ENCODE measurements at places on chromosomes 7 and 10.

GRCh38 chr10:84563355-84563754 lies 235.0 kb downstream of the CCSER2 start:
- no peak for DNase-seq

DNA sequence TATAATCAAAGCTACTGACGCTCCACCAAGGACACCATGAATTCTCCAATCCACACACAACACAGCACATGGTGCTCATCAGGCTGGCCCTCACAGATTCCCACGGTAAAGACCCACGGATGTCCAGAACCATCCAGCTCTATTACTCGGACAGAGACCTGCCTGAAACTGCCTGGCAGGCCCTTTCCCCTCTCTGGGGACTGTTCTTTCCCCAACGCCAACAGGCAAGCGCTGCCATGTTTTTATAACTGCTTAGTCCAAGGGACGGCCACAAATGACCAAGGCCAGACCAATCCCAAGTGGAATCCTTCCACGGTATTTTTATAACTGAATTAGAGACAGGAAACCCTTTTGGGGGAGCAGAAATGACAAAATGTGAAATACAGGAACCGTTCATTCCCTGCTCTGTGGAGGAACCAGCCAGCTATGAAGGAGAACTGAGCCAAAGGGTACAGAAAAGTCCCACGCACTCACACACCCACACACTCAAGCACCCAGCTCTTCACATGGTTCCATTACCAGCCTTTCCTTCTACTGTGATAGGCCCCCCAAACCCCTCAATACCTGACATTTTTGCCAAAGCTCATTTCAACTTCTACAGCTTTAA lies 4.1 kb downstream of the PIP4K2A start:
- DNase-seq: peak; percentile 14

- DNase-seq: no peak
These were observed 27.1 kb downstream of the SKIDA1 start for GRCh38 chr10:21498377-21498776.

GRCh38 chr10:14604181-14605142 lies 170.2 kb downstream of the FAM107B start:
- DNase-seq: peak; percentile 74

DNA sequence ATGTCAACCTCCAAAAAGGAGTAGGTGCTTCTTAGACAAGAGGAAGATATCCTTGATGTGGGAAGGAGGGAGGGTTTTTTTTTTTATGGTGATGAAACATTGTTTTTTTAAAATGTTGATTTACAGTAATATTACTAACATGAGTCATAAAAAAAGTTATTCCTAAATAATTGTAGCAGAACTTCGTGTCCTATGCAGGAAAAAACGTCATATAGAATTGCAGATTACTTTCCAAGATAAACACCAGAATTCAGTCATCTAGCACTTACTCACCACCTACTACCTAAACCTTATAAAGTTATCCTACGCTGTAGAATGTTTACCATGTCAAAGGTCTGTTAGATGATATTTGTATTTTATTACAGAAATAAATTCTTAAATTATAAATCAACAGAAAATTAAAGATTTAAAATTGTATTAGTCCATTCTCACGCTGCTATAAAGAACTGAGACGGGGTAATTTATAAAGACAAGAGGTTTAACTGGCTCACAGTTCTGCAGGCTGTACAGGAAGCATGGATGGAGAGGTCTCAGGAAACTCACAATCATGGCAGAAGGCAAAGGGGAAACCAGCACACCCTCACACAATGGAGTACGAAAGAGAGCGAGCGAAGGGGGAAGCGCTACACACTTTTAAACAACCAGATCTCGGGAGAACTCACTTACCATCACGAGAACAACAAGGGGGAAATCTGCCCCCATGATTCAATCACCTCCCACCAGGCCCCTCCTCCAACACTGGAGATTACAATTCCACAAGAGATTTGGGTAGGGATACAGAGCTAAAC lies 105.2 kb upstream of the NEBL start:
- DNase-seq: no peak

- no peak for DNase-seq
These were observed 124.5 kb downstream of the TMEM168 start for GRCh38 chr7:112665709-112666108.

- no peak for DNase-seq
These were observed 10.2 kb upstream of the NRP1 start for GRCh38 chr10:33344676-33345075.

All from stimulated activated CD4-positive, alpha-beta T cell treated with anti-CD3 and anti-CD28 coated beads, Interleukin-2, amount 100 ng/mL, for 24 hours (primary cell).